ENCODE measurements at places on chromosomes 3 and 15.

- no peak for DNase-seq
Observed at GRCh38 chr3:138241676-138242075, 54.6 kb downstream of the ARMC8 start.

GRCh38 chr3:58434990-58435389, 1.4 kb upstream of the PDHB start:
- peak; percentile 42 for DNase-seq

- DNase-seq: no peak
Observed at GRCh38 chr3:113673593-113673992, 22.8 kb downstream of the USF3 start.

- DNase-seq: peak; percentile 86
Observed at GRCh38 chr3:12155828-12156227, 2.9 kb downstream of the TIMP4 start.

- no peak for DNase-seq
Observed at GRCh38 chr3:70565861-70566260, 253.4 kb upstream of the MDFIC2 start.

DNA sequence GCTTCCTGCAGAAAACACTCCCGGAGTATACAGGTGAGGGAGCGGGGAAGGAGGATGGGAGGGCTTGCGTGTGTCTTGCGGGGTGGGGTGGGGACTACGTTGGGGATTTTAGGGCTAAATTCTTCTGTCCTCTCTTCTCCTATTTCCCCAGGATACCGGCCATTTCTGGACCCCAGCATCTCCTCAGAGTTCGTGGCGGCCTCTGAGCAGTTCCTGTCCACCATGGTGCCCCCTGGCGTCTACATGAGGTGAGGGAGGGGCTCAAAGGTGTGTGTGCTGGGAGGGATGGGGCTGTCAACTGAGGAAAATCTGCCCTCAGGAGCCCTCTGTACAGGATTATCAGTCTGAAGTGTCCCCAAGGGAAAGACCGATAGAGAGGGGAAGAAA, 6.6 kb downstream of the DUOX1 start:
- DNase-seq: no peak

- DNase-seq: peak; percentile 88
Observed at GRCh38 chr3:169091196-169091823, 572.2 kb downstream of the MECOM start.

DNA sequence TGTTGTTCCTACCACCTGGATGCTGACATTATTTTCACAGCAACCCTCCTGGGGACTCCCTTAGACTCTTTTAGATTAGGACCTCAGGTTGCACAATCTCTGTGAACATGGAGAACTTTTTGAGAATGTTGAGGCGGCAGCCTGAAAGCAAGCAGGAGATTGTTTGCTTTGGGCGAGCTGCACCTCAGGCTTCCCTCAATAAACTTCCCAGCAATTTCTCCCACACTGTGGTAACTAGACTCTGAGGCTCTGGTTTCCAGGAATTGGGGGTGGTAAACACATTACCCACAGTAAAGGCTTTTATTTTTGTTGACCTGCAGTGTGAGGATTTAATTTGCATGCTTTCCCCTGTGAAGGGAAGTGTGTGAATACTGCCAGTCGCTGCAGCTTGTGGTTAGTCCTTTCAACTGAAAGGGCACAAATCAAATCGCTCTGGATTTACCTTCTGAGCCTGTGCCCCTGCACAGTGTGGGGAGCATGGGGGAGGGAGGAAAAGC, 35.2 kb upstream of the SIAH2 start:
- DNase-seq: peak; percentile 5

- no peak for DNase-seq
Observed at GRCh38 chr3:33490641-33491241, 50.5 kb upstream of the UBP1 start.

GRCh38 chr15:48354694-48355303, 23.6 kb downstream of the DUT start:
- peak; percentile 6 for DNase-seq

DNA sequence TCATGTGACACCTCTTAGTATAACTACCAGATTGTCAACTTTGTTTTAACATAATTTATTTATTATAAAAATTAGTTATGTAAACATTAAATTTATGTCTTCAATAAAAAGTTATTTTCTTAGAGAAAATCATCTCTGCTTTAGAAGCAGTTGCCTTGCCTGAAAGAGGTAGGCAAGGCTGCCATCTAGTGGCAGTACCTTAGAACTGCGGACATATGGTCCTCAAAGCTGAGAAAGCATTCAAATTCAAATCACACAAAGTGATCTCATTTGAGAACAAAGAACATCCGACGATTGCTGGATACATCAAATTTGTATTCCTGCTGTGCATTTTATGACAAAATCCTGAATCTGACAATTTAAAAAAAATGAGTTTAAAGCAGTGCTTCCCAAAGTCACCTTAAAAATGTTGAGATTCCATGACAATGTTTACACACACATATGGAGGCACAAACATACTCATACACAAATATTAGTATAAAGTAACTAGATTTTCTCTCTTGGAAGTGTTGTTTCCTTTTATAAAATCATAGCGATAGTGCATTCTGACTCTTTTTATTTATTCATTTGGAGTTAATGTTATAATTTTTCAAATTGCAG, 617.4 kb downstream of the CADM2 start:
- peak; percentile 56 for DNase-seq

DNA sequence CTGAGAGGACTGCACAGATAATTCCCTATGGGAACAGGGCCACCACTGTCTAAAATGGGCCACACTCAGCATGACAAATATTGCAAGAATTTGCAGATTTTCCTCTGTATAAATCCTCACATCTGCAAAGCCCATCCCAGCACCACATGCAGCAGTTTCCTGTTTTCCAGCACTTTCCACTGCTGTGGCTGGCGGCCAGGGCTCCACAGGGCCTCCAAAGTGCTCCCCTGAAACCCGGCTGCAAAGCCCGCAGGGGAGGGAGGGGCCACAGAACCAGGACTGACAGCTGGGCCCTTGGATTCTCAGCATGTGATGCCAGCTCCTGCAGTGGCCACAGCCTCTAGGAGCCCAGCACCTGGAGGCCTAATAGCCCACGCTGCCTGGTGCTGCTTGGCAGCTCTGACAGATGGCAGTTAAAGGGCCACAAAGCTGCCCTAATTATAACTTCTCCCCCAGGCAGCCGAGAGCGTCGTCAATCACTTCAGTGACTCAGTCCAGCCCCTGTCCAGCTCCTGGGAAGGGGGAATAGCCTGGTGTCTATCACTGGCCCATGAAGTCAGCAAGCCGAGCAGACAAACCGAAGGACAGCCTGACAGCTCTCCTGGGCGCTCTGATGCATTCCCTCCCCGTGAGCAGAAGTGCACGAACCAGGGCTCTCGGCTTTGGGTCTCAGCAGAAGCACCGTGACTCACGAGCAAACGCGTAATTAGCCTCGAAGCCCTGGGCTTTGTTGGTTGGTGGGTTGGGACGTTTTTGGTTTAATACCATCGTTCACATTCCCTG, 4.7 kb downstream of the LRRC15 start:
- peak; percentile 28 for DNase-seq

DNA sequence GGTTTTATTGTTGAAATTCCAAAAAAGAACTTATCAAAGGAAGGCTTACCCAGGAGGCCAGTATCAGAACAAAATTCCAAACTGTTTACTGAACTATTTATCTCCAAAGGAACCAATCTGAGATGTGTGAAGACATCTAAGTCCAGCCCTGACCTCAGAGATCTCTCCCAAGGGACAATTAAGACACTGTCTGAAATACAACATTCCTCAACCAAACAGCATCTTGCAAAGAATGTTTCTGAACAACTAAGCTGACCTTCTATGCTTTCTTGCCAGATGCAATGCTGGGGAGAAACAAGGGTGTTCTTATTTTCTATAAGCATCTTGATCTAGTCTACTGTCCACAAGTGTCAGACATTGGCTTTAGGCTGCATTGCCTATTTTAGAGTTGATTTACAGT, 13.6 kb downstream of the PDZRN3 start:
- no peak for DNase-seq

DNA sequence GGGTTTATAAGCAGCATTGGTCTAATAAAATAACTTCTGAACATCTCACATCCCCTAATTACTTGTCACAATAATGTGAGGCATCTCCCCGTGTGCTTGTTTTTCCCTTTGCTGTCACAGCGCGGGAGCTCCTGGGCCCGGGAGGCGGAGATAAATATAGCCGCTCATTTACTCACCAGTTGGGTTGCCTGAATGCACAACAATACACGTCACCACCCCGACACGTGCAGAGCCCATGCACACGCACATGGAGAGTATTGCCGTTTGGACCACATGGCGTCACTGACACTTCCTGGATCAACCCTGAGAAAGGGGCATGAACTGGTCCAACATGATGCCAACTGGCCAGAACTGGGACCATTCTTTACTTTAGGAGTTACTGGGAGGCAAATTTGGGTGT, 76.2 kb downstream of the MRPL46 start:
- no peak for DNase-seq

DNA sequence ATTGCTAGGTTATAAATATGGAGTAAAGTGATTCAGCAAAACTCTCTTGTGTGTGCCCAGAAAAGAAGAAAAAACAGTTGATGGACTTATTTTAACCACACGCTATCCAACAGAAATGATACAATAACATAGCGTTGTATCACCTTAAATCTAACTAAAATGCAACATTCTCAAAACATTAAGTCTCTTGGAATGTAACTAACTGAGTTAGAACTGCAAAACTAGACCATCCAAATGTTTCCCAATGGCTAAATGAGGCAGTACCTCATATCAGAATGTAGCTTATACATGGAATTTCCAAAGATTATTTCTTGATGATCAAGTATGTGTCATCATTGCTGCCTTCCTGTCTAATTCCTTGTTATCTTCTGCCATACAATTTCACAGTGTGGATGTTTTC, 187.9 kb downstream of the CNTN3 start:
- DNase-seq: peak; percentile 74

GRCh38 chr3:120451272-120451761, 525 bp upstream of the FSTL1 start:
- no peak for DNase-seq

DNA sequence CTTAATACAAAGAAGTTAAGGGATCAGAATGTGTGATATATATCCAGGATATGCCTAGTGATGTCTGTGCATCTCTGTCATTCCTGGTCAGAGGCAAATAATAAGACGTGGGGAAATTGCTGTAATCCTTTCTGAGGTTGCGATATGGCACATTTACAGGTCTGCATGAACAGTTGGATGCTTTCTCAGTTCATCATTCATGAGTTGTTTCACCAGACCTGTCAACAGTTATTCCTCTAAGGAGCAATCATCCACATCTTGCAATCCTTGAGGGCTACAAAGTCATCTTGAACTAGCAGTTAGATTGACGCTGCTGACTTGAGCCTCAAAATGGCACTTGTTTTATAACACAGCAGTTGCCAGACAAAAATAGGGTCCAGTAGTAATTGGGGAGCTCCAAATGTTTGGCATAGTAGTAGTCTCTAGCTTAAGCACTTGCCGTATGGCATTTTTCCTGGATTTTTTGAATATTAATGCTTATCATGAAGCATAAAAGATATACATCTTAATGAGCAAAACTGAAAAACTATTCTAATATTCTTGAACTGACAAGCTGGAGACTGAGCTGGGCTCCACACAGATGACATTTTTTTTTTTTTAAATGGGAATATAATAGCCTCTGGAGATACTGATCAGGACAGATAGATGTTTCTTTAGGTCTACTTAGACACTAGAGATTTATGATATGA, 761.7 kb downstream of the VGLL3 start:
- peak; percentile 1 for DNase-seq

DNA sequence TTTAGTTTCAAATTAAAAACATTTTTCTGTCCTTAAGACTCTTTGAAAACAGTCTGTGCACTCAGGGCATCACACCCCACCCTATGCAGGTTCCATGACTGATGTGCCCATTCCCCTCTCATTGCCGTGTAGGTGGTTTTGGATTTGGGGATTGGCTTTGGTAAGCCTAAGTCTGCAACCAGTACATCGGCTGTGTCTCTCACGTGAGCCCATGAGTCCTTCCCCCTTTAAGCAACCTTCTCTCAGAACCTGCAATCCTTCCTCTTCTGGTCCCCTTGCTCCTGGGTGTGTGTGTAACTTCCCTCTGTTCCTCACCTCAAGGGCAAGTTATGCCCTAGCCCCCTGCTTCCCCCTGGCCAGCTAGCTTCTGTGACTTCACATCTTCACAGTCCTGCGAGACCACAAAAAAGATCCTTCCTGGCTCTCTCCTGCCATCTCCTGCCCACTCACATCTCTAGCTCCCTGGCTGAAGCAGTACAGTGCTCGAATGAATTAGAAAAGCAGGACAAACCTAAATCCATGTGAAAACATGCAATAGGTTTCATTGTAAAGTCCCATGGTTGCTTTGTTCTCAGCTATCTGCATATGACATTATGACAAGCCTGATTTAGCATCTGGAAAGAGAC, 126.7 kb downstream of the UACA start:
- DNase-seq: no peak

GRCh38 chr3:120418866-120419490, 31.8 kb downstream of the FSTL1 start:
- peak; percentile 57 for DNase-seq

- DNase-seq: peak; percentile 65
Observed at GRCh38 chr15:77830051-77830468, 197.3 kb upstream of the LINGO1 start.

- no peak for DNase-seq
Observed at GRCh38 chr3:12615266-12615665, 48.7 kb downstream of the RAF1 start.

- no peak for DNase-seq
Observed at GRCh38 chr15:28012231-28012630, 86.9 kb downstream of the OCA2 start.

DNA sequence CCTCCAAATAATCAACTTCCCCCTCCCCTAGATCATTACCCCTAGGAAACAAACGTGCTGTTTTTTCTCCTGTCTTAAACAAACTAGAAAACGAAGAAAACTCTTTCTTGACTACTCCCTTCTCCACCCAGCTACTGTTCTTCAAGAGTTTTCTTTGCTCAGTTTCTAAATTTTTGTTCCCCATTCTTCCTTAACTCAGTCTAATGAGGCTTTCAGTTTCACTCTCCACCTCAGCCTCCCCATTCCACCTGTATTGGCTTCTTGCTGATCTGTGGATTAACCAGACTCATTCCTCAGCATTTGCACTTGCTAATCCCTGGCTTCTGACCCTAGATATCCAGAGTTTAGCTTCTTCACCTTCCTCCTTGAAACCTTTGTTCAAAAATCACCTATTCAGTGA, 26.8 kb downstream of the SERPINI1 start:
- no peak for DNase-seq

- no peak for DNase-seq
Observed at GRCh38 chr15:54990793-54991192, 205.9 kb downstream of the RSL24D1 start.

GRCh38 chr3:53168175-53168923, 7.3 kb downstream of the PRKCD start:
- DNase-seq: no peak

All from iris pigment epithelial cell (primary cell).